Fibroblast of lung (primary cell): ENCODE measurements at places on chromosomes 4 and X. TPM values are rescaled to one million over a fixed set of nuclear protein-coding genes. Genes with fewer than 3 reads are reported as not detected.

NDUFB11 gene
- total RNA-seq: 55.0 and 72.7 TPM in 2 replicates

SYNPO2 gene
- total RNA-seq: 12.6 and 40.1 TPM in 2 replicates

TMEM31 gene
- total RNA-seq: not detected in 2 replicates

MAPK10 gene
- total RNA-seq: 8.0 and 20.0 TPM in 2 replicates

HSFX3 gene
- total RNA-seq: not detected in 2 replicates

MSN gene
- 107 and 148 TPM in 2 replicates for total RNA-seq

RTL3 gene
- total RNA-seq: not detected in 2 replicates

DCAF12L2 gene
- total RNA-seq: under 0.01 TPM in 1 of 2 replicates, not detected in the other

TEX13D gene
- total RNA-seq: not detected in 2 replicates

CT83 gene
- not detected in 2 replicates for total RNA-seq

RBMX gene
- total RNA-seq: 121 and 139 TPM in 2 replicates

BTK gene
- total RNA-seq: not detected in 2 replicates

SLITRK2 gene
- 0.26 and 0.66 TPM in 2 replicates for total RNA-seq

TEX28 gene
- total RNA-seq: not detected in 2 replicates

SLC26A1 gene
- total RNA-seq: 0.26 and 0.33 TPM in 2 replicates

BEND2 gene
- not detected in 2 replicates for total RNA-seq

FAT1 gene
- total RNA-seq: 408 and 729 TPM in 2 replicates

FGF13 gene
- 4.6 and 9.6 TPM in 2 replicates for total RNA-seq

BEX5 gene
- not detected in 2 replicates for total RNA-seq

TBX22 gene
- not detected in 2 replicates for total RNA-seq

GABRE gene
- 3.8 and 23.1 TPM in 2 replicates for total RNA-seq

SERTM2 gene
- under 0.01 TPM in 2 replicates for total RNA-seq

IL9R gene
- not detected in 2 replicates for total RNA-seq

RPS6KA6 gene
- total RNA-seq: 3.3 and 4.5 TPM in 2 replicates

GAGE12J gene
- total RNA-seq: not detected in 2 replicates

MAGT1 gene
- total RNA-seq: 156 and 211 TPM in 2 replicates

NXF3 gene
- total RNA-seq: not detected in 2 replicates

EXOC1L gene
- not detected in 2 replicates for total RNA-seq

C4orf50 gene
- total RNA-seq: not detected in 2 replicates

NAP1L3 gene
- total RNA-seq: 1.3 and 5.0 TPM in 2 replicates

FRAS1 gene
- total RNA-seq: 0.66 and 1.8 TPM in 2 replicates

TMPRSS11D gene
- not detected in 2 replicates for total RNA-seq

ALB gene
- not detected in 2 replicates for total RNA-seq

PNMA6F gene
- total RNA-seq: not detected in 2 replicates

TCEAL7 gene
- total RNA-seq: 32.5 and 52.6 TPM in 2 replicates

CD40LG gene
- total RNA-seq: not detected in 2 replicates

SRPK3 gene
- 0.51 and 0.83 TPM in 2 replicates for total RNA-seq

UGT8 gene
- total RNA-seq: under 0.01 TPM in 1 of 2 replicates, not detected in the other

CACNA1F gene
- total RNA-seq: 0.17 and 0.26 TPM in 2 replicates

ZNF518B gene
- total RNA-seq: 20.0 and 28.5 TPM in 2 replicates

SULT1E1 gene
- not detected in 2 replicates for total RNA-seq

PPID gene
- total RNA-seq: 34.4 and 36.0 TPM in 2 replicates

FAM114A1 gene
- 270 and 296 TPM in 2 replicates for total RNA-seq

AMBN gene
- total RNA-seq: not detected in 2 replicates

ARX gene
- total RNA-seq: not detected in 2 replicates

PABPC5 gene
- 4.4 and 4.5 TPM in 2 replicates for total RNA-seq

AFF2 gene
- under 0.01 and 0.26 TPM in 2 replicates for total RNA-seq

MAGEA11 gene
- total RNA-seq: not detected in 2 replicates

CENPU gene
- 1.8 and 6.4 TPM in 2 replicates for total RNA-seq

IL1RAPL1 gene
- 0.26 and 2.8 TPM in 2 replicates for total RNA-seq

CHRNA9 gene
- not detected in 2 replicates for total RNA-seq

GLRA2 gene
- not detected in 2 replicates for total RNA-seq

PRSS12 gene
- total RNA-seq: 27.5 and 59.9 TPM in 2 replicates

GBA3 gene
- under 0.01 TPM in 1 of 2 replicates, not detected in the other for total RNA-seq

KLKB1 gene
- total RNA-seq: 0.17 and 0.26 TPM in 2 replicates

SYN1 gene
- under 0.01 and 0.17 TPM in 2 replicates for total RNA-seq

COL25A1 gene
- under 0.01 TPM in 2 replicates for total RNA-seq

C4orf36 gene
- total RNA-seq: 2.8 and 6.3 TPM in 2 replicates
